ENCODE measurements at places on chromosomes 2 and 18.

- DNase-seq: no peak
Measured at GRCh38 chr2:160321006-160321405, 120.9 kb upstream of the ITGB6 start.

DNA sequence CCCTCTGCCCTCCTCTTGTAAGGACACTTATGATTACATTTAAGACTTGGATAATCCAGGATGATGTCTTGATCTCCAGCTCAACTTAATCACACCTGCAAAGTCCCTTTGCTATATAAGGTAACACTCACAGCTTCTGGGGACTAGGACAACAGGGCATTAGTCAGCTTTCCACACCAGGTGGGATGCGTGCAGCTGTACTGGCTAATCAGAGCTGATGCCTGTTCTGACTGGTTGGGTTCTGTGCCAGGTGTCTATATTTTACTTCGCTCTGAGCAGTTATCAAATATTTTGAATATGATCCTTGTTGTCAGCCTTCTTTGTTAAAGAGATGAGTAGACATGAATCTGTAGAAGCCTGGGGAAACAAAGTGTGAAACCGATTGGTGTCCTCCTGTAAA, 115.5 kb upstream of the ATP8B1 start:
- no peak for DNase-seq

DNA sequence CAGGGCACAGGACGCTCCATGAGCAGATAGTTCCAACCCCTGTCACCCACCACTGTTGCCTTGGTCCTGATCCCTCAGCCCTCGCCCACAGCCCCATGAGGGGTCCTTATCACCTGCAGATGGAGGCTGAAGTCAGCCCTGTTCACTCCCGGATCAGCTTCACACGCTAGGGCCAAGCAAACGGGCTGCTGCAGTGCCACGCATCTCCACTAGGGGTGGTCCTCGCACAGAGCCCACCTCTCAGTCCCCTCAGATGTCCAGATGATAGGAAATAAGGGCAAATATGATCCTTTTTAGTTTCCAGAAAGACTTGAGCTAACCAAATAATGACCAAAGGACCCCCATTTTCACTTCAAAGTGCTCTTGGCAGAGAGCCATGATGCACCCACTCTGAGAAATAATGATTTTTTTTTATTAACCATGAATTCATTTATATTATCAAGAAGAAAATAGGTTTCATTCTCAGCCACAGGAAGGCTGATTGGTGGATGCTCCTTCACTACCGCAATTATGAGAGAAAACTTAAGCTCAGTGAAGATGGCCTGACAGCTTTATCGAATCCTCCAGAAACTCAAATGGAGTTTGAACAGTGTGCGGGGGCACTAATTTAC, 71.9 kb upstream of the KLHL29 start:
- peak; percentile 28 for DNase-seq

- DNase-seq: no peak
Measured at GRCh38 chr2:72136933-72137497, 10.6 kb downstream of the CYP26B1 start.

- peak; percentile 31 for DNase-seq
Measured at GRCh38 chr18:3012136-3013023, 564 bp downstream of the LPIN2 start.

DNA sequence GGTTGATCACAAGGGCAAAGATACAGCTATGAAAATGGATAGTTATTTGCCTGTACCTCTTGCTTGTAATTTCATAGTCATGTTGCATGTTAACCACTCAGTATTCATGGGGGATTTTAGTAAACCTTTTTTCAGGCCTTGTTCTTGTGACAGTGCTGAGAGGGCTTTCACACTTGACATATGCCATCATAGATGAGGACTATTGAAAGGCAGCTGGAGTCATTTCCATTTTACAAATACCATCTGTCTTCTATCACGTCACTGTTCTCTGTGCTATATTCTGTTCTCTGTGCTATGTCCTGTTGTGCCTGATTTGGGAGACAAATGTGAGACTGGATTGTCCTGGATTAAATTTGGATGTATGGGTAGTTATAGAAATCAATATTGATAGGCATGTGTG, 131.7 kb downstream of the LYPD6B start:
- DNase-seq: no peak

GRCh38 chr2:23550553-23550952, 165.6 kb downstream of the KLHL29 start:
- DNase-seq: no peak

GRCh38 chr2:134131681-134132489, 122.0 kb upstream of the MGAT5 start:
- no peak for DNase-seq

GRCh38 chr2:37090019-37090477, 5.7 kb downstream of the GPATCH11 start:
- no peak for DNase-seq

GRCh38 chr2:65742977-65743376, 310.6 kb upstream of the SPRED2 start:
- DNase-seq: no peak

DNA sequence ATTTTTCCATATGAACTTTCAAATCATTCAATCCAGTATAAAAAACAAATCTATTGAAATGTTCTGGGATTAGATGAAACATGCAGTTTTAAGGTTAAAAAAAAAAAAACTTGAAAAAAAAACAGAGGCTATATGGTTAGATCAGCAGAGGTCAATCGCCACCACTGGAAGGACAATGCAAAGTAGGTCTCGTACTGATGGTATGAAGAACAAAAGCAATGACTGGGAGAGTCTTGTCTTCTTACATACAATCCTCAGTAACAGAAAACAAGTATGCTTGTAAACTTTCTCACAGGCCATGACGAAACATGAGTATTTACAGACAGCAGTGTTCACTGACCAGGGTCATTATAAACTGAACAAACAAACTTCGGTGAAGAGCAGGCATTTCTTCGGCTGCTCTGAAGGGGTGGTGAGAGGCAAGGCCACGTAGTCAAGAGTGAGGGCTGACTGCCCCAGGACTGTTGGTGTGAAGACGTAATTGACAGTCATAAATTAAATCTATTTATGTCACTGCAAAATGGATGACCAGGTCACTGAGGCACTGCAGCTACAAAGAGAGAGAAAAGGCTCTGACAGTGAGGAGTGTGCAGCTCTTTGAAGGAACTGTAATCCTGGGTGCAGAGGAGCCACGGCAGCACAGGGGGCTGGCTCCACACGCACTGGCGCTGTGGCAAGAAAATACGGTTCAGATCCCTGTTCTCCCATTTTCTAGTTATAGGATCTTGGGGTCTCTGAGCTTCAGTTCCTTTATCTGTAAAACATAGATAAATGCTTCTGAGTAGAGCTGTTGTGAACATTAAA, 60.0 kb downstream of the NXPH2 start:
- no peak for DNase-seq

DNA sequence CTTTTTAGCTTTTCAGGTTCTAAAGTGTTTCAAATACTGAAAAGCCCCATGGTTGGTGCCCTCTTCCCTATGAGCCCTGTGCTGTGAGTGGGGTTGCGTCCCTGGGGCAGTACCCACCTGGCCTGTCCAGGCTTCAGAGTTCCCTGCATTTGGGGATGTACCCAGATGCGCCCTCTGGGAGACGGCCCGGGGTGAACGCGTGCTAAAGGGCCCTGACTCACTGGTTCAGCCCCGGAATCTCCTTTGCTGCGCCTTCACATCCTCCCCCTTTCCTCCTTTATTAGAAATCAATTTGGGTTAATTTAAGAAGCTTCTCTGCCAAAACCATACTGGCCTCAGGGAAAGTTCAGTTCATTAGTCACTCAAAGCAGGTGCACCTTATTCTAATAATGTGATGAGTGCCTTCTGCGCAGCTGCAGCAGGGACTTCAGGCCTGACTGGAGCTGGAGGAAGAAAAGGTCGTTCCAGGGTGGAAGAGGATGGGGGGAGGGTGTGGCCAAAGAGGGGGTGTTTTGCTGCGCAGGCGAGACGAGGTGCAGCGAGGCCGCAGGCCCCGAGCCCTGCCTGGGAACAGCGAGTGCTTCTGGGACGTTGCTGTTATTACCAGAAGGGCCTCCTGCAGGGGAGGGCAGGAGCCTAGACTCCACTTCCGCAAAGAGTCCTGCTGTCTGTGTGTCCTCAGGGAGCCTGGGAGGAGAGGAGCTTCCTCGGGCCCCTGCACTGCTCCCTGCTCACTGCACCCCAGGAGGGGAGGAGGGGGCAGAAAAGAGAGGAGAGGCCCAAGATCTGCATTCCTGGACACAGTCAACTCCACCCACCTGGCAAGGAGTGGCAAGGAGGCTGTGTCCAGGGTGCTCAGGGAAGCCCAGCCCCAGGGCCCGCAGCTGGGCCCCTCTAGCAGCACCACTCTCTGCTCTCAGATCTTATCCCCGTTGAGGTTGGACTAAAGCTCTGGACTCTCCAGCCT, 223.2 kb upstream of the PXDN start:
- DNase-seq: no peak

DNA sequence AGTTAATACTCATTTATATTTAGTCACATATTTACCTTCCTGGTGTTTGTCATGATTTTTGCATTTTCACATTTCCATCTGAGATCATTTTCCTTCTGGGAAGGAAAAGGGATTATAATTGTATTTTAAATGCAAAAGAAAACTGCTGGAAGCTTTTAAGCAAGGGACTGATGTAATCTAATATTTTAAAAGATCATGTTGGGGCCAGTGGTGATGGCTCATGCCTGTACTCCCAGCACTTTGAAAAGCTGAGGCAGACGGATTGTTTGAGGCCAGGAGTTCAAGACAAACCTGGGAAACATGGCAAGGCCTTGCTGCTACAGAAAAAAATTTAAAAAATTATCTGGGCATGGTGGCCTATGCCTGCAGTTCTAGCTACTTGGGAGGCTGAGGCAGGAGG, 149.0 kb downstream of the MIB1 start:
- no peak for DNase-seq

GRCh38 chr2:84856787-84857186, 24.1 kb downstream of the TRABD2A start:
- DNase-seq: no peak

DNA sequence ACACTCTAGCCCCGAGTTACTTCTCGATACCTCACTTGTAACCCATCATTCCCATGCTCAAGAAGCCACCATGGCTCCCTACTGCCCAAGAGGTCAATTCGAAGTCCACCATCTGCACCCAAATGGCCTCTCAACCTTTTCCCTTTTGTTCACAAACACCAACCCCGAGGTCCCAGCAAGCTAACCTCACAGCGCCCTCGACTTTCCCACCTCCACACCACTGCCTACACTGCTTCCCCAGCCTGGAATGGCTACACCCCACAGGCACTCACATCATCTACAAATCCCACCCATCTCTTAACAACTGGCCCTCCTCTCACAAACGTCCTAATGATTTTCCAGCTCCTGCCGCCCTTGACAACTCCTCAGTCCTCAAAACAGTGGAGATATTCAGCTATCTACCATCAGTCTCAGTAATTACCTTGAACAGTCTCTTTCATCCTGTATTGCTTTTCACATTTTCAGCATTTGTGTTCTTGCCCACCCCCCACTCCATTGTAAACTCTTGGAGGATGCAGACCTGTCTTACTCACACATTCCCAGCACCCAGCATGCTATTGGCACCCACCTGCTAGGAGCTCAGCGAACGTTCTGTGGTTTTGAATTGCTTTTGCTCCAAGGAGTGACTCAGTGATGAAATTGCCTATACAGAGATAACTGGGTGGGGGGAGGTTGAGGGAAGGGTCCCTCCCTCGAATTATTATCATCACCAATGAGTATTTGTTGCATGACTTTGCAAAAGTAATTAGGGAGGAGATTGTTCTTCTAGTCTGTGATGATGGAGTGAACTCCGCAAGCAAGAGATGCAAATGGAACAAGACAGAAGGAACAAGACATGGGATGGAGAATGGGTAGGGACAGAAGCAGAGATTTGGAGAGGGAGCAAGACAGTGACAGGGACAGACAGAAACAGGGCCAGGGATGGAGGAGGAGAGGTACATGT, 106.8 kb downstream of the CYP26B1 start:
- no peak for DNase-seq

- DNase-seq: no peak
Measured at GRCh38 chr18:58091099-58091611, 47.1 kb downstream of the NEDD4L start.

DNA sequence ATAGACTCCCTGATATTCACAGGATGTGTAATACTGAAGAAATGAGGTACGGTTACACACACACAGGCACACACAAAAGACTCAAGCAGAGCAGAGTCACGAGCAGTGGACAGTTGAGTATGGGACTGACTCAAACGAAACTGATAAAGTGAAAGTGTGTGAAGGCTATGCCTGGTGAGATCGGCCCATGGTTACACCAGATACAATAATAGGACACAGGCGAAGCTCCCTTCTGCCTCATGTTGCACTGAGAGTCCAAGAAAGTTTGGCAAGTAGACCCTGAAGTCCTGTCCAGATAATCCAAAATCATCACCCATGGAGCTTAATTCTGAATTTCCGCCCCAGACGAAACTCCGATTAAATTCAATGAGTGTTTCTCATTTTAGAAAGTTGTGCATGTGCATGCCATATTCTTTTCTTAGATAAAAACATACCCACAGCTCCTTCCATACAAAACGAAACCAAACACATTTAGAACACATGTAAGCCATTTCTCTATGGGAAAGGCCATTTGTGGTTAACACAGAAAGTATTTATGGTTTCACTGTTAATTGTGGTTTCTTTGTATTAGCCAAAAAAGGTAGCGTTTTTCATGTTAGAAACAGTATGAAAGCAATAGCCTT, 567.6 kb downstream of the PLCL1 start:
- DNase-seq: no peak

- peak; percentile 93 for DNase-seq
Measured at GRCh38 chr2:218995972-218996711, 2.9 kb upstream of the CRYBA2 start.

DNA sequence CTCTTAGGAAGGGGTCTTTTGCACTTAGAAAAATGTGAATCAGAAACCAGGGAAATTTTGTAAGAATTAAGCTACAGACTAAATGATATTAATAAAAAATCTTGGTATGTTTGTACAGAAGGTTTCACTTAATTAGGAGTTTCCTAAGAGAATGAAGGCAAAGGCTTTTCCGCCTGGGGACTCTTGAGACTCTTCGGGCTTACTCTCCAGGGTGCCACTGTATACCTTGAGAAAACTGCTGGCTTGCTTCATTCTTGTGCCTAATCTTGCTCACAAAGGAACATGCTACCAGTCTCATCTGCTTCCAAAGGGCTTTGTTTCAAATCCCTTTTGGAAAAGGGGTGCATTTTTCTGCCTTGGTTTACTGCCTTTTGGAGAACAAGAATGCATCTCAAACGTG, 49.5 kb downstream of the ACTR2 start:
- DNase-seq: no peak

- DNase-seq: no peak
Measured at GRCh38 chr2:190571686-190572085, 37.2 kb upstream of the NEMP2 start.

DNA sequence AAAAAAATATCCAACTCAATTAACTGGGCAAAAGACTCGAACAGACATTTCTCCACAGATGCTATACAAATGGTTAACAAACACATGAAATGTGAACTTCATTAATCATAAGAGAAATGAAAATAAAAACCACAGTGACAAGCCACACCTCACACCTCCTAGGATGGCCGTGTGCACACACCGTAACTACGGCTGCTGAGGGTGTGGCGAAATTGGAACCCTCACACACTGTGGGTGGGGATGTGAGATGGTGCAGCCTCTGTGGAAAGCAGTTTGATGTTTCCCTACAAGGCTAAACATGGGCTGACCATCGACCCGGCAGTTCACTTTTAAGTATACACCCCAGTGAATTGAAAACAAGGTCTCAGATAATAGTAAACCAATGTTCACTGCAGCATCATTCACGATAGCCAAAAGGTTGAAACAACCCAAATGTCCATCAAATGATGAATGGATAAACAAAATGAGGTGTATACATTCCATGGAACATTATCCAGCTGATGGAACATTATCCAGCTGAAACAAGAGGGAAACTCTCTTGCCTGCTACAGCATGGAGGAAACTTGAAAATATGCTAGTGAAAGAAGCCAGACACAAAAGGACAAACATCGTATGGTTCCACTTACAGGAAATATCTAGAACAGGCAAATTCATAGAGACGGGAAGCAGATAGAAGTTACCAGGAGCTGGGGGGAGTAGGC, 32.2 kb downstream of the ZAP70 start:
- DNase-seq: peak; percentile 39
